ENCODE measurements at places on chromosomes 16 and 17.
A peak's percentile ranks its signal among the peaks of the same experiment; 100 is the strongest.

- DNase-seq: no peak
Observed at GRCh38 chr17:77790143-77790829, 168.2 kb upstream of the TNRC6C start.

GRCh38 chr16:19132255-19132654, 18.5 kb downstream of the ITPRIPL2 start:
- DNase-seq: peak; percentile 67

GRCh38 chr16:66746048-66746447, 5.4 kb downstream of the DYNC1LI2 start:
- no peak for DNase-seq

DNA sequence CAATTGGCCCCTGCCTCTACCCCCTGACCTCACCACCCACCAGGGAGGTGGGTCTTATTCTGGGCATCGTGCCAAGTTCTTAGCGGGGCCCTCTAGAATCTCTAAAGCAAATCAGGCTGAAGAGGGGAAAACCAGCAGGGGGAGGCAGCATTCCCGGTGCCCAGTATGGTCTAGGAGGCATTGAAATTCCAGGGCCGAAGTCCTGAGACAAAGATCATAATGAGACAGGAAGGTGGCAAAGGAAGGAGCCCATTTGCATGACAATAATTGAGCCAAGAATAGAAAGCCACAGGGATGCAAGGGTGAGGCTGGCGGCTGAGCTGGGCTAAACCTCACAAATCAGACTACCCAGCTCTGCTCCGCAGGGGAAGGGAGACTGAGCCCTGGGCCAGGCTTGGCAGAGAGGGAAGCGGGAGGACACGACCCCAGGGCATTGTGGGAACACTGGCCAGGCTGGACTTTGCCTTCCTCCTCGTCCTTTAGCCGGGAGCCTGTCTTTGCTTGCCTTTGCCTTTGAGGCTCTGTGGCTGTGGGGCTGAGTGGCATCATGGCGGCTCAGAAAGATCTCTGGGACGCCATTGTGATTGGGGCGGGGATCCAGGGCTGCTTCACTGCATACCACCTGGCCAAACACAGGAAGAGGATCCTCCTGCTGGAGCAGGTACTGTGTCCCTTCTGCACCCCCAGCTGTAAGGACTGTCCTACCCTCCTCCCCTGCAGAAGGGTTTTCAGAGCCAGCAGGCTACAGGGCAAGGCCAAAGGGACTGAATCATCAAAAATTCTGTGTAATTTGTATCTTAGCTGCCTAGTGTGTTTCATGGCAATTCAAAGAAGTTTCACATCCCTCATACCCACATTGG, at the start of gene PIPOX:
Gene PIPOX (plus strand): TSS at position 463 of the 860 bp plus-strand sequence. CDS start 85 bp downstream, at position 548.
- DNase-seq: peak; percentile 94

- no peak for DNase-seq
Observed at GRCh38 chr17:47877368-47878034, 18.5 kb upstream of the SP2 start.

GRCh38 chr16:69834807-69835466, 72.8 kb downstream of the WWP2 start:
- no peak for DNase-seq

DNA sequence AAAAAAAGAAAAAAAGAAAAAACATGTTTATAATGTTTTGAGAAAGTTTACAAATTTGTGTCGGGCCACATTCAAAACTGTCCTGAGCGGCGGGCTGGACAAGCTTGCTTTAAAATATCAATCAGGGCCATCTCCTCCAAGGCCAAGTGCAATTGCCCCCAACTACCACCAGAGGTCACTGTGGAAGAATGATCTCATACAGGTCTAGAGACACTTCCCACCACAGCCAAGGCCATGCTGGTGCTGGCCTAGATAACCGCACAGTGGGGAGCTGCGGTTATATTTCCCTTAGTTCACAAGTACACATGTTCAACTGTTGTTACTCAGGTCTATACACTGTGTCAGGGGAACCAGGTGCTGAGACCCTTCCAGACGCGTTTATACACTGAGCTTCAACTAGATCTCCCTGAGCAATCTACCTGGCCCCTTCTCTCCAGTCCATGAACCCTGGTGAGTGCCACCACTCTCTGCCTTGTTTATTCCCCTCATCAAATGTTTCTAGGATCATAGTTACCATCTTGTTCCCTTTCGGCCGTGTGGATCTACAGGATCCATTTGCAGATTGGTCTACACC, 83.8 kb upstream of the CCL2 start:
- DNase-seq: peak; percentile 84

GRCh38 chr16:75679366-75679765, 2.6 kb upstream of the CPHXL2 start:
- no peak for DNase-seq

DNA sequence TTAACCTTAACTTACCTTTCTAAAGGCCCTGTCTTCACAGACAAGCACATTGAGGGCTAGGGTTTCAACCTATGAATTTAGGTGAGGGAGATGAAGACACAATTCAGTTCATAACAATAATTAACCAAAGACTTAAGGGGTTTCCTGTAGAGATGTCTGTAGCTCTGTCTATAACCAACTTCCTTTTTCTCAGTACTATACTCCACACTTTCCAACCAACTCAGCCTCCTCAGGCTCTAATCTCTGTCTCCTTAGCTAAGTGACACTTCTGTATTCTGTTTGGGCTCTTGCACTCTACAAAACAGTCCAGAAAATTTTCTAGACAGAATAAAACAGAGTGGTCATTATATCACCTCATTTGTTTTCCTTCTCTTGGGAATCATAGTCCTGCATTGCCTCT, 25.8 kb downstream of the CAPNS2 start:
- no peak for DNase-seq

DNA sequence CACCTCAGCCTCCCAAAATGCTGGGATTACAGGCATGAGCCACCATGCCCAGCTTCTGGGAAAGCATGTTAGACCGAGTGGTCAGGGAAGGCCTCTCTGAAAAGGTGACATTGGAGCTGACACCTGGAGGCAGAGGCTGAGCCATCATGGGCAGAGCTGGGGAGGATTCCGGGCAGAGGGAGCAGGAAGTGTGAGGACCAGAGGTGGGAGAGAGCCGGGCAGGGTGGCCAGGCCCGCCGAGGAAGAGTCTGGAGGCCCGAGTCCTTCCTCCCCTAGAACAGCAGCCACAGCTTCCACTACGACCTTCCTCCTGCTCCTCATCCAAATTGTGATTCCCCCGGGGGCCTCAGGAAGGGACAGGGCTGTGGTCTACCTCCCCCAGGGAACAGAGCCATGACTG, 74.7 kb downstream of the COG7 start:
- no peak for DNase-seq

- DNase-seq: no peak
Observed at GRCh38 chr17:66643815-66644710, 190.9 kb upstream of the CACNG5 start.

DNA sequence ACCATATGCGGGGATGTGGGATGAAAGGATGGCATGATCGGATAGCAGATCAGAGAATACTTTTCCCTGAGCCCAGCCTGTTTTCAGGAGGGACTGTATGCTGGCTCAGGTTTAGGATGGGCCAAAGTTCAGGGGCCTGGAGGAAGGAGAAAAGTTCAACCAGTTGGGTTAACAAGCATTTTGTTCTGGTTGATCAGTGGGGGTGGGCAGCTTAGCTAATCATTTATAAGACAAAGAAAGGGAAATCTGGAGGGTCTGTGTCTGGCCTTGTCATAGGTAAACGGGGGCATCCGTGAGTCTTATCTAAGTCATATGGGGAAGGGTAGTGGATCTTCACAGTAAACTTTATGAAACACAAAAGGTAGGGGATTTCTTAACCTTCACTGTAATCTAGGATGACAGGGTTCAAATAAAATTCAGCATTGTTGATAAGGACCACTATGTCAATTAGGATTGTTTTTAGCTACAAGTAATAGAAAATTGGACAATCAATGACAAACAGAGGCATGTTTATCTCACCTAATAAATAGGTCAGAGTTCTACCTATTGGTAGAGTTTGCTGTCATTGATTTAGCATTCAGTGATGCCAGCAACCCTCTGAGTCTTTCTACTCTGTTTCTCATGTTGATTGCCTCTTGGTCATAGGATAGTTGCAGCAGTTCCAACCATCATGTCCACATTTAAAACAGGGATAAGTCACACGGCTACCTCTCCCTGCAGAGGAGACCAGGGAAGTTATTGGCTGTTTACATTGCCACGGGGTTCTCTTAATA, 11.4 kb downstream of the PCTP start:
- no peak for DNase-seq

DNA sequence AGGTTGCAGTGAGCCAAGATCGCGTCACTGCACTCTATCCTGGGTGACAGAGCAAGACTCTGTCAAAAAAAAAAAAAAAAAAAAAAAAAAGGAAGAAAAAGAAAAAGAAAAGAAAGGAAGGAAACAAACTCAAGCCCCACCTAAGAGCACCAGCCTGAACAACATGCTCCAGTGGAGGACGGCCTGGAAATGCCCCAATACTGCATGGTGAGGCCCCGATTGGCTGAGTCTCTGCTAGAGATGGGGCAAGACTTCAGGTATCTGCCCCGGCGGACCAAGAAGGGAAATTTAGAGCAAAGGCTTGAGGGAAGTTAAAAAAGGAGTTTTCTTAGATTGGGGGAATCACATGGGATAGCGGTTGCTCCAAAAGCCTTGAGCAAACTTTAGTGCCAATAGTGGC, 10.4 kb upstream of the ZNF652 start:
- no peak for DNase-seq

GRCh38 chr17:70774339-70775117, 605.2 kb downstream of the KCNJ2 start:
- DNase-seq: no peak

DNA sequence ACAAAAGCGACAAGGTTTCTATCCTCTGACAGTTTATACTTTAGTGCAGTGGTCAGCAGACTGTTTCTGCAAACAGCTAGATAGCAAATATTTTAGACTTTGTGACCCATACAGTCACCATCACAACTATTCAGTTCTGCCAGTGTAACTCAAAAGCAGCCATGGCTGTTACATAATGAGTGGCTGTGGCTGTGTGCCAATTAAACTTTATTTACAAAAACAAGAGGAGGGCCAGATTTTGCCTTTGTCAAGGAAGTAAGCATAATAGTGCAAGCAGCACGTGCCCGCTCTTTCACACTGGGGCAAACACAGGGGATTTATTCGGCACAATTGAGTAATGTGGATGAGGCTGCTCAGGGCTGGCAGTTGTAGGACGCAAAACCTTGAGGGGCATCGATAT, 551.5 kb downstream of the MAF start:
- DNase-seq: no peak

GRCh38 chr16:30805370-30806169, 18.6 kb upstream of the ZNF629 start:
- peak; percentile 79 for DNase-seq

DNA sequence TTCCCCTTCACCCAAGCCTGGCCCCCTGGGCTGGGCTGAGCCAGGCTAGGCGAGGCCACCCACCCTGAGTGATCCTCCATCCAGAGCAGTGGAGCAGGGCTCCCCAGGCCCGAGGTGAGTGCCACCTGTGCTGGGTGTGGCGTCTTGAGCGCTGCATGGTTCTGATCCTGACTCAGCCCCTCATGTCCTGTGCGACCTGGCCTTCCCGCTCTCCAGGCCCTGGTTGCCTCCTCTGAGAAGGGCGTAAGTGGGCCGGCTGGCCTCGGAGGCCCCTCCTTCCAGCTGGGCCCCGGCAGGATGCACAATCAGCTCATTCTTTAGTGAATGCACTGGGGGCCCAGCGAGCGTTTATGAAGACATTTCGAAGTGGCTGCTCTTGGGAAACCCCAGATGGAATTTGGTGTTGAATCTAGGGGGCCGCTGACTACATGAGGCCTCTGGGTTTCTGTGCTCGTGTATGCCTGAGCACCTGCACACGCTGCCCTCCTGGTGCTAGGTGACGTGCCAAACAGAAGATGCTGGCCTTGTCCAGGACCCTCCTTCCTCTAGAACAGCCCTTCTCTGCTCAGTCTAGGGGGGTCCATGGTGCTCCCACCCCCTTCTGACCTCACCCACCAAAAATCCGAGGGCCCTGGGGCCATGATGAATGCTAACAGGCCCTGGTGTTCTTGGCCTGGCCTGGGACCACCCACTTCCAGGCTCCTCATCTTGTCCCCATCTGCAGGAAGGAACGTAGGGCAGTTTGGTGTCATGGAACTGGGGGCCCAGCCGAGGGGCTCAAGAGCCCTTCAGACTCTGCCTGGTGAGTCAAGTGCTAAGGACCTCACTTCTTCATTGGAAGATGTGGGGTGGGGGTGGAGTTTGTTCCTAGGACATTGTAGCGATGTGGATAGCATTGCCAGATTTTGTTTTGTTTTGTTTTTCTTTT, 3.6 kb upstream of the TMEM92 start:
- DNase-seq: no peak

DNA sequence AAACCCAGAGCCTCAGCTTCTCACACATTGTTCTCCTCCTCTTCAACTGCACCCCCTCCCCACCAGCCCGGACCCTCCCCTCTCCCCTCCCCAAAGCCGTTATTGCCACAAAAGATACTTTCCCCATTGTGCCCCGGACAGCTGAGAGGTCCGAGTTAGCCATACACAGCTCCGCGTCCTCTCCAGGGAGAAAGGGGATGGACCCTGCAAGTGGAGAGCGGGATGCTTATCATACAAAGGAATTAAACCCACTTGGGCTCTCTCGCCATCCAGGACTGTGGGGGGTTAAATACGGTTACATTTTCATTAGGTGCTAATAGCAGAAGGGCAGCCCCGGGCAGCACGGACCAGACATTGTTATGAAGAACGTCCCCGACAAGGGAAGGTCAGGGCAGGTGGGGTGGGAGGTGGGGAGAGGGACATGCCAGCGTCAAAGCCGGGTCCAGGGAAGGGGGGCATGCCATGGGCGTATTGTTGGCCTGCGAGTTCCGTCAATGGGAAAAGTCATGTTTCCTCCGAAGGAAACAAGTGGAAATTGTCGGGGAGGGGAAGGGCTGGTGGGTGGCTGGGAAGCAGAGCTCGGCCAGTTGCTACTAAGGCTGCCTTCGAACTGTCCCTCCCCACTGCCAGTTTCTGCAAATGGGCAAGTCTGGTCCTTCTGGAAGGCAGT, 99.1 kb downstream of the SOX9 start:
- DNase-seq: no peak

GRCh38 chr17:8185582-8186445, 4.2 kb downstream of the BORCS6 start:
- peak; percentile 82 for DNase-seq

GRCh38 chr16:10188236-10188635, 6.0 kb upstream of the GRIN2A start:
- no peak for DNase-seq

- no peak for DNase-seq
Observed at GRCh38 chr17:17685775-17686291, 4.6 kb downstream of the RAI1 start.
